ENCODE measurements at places on chromosomes 13 and 19.

DNA sequence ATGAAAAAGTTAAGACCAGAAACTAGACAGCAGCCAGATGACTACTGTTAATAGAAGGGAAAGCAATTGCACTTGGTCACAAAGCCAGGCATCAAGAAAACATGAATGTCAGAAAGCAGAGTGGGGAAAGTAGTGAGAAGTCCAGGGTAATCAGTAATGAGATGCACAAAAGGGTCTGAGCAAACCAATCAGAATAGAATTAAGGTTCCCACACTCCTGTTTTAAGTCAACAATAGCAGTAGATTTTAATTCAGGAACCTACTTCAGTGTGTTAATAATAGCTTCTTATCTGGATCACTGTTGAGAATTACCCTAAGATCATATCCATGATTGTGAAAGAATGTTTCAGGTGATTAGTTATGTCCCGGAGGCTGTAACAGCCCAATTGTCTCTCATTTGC, 72.6 kb upstream of the KLF5 start:
- no peak for DNase-seq

- peak; percentile 59 for DNase-seq
Measured at GRCh38 chr19:13099073-13099999, 3.3 kb downstream of the LYL1 start.

- no peak for DNase-seq
Measured at GRCh38 chr13:32036757-32037156, 5.2 kb downstream of the FRY start.

GRCh38 chr19:46746281-46747057, at the start of gene STRN4:
STRN4 (minus strand) TSS chr19:46746450; CDS start chr19:46746430, 20 bp downstream.
- no peak for DNase-seq

DNA sequence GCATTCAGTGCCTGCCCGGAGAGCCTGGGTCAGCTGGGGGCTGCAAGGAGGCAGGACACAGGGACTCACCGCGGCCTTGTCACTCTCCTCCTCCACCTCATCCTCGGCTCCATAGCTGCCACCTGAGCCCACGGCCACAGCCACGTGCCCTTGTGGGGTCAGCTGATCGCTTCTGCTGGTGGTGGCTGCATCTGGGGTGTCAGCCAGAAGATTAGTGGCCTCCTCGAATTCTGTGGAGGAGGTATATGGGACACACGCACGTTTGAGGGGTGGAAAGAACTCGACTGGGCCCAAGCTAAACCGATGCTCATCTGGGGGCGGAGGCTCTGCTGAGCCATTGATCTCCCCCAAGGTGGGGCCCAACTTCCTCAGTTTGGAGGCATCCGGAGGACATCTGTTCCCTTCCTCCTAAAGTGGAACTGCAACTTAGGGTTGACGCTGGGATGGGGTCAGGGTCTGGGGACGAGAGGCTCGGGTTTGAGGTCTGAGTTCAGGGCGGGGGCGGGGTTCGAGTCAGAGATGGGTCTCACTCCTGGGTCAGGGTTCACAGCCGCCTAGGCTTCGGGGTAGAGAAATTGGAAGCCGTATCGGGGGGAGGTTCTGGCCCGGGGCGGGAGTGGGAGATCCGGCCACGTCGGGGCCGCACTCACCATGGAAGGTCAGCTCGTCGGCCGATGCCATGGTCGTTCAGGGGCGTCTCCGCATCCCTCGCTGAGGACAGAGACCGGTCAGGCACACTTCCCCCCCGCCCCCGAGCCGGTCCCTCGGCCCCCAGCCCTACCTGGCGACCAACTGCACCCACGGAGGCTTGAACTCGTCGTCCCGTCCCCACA, 493 bp downstream of the YIPF2 start:
- no peak for DNase-seq

- DNase-seq, result no peak
Measured at GRCh38 chr19:53945441-53945840, 17.3 kb upstream of the CACNG8 start.

- no peak for DNase-seq
Measured at GRCh38 chr13:75255653-75256052, 226.3 kb downstream of the TBC1D4 start.

DNA sequence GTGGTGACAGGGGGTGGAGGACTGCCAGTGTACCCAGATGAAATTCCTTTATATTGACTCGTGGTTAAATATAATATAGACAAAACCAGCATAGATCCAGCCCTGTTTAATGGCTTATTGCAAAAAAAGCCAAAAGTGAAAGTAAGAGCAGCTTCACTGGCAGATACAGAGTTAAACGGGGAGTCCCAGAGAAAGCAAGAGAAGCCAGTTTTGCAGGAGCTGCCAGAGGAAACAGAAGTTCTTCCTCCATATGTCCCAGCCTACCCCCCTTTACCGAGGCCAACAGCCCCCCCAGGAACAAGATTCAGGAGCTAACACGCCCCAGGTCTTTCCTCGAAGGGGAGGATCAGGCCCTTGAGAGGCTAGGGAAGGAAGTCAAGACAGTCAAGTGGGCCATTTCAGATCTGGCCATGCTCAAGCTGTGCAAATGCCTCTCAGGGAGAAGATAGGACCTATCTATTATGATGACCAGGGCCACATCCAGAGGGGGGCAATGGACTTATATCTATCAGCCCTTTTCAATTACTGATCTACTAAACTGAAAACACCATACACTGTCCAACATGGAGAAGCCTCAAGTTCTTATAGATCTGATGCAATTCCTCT, 47.2 kb upstream of the ZNF737 start:
- DNase-seq, result no peak

GRCh38 chr13:101576455-101576854, 124.0 kb downstream of the ITGBL1 start:
- no peak for DNase-seq

- DNase-seq, result no peak
Measured at GRCh38 chr13:24217601-24218281, 57.2 kb downstream of the SPATA13 start.

- no peak for DNase-seq
Measured at GRCh38 chr19:11418549-11419506, at the start of gene RGL3. RGL3 (minus strand) TSS chr19:11419314; CDS start chr19:11419278, 36 bp downstream.

DNA sequence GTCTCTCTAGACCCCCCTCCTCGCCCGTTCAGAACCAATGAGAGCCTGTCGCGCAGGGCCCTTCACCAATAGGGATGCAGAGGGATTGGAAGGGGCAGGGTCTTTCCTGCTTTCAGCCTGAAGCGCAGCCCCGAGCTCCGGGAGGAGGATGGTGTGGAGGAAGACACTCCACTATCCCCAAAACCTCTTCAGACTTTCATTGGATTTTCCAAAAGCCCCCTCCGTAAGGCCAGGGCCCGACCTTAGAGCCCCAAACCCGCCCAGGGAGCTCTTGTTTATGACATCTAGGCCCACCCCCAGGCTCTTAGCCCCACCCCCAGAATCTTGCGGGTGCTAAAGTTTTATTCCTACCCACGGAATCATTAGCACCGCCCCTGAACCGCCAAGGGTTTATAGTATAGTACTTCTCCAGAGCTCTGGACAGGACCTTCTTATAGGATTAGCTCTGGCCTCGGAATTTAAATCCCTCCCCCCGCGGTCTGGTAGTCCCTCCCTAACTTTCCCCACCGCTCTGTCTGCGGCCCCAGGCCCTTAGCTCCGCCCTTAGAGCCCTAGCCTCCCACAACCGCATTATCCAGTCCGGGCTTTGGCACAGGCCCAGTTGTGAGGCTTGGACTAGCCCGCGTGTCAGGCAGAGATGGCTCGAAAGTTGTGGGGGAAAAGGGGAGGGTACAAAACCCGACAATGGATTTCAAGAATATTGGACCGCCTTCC, 6.6 kb upstream of the EML2 start:
- DNase-seq, result peak; percentile 50

- no peak for DNase-seq
Measured at GRCh38 chr19:6318772-6319171, 14.6 kb downstream of the ACER1 start.

DNA sequence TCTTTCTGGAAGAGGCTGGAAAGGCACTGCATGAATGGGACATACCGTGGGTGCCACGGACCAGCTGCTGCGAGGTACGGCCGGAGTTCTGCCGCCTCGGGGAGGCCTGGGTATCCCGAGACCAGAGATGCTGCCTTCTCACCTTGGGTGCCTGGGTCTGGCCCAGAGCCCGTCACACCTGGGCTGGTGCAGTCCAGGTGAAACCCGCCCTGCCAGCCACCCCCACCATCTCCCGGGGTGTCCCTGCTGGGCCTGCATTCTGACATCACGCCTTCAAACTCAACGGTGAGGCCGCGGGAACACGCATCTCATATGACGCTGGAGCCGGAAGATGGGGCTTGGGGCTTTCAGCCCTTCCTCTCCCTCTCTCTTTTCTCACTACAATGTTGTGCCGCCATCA, 98.0 kb downstream of the GADD45B start:
- no peak for DNase-seq

- DNase-seq, result no peak
Measured at GRCh38 chr13:98313922-98314292, 136.8 kb upstream of the RNF113B start.

- DNase-seq, result no peak
Measured at GRCh38 chr13:33884531-33885220, 66.7 kb downstream of the RFC3 start.

DNA sequence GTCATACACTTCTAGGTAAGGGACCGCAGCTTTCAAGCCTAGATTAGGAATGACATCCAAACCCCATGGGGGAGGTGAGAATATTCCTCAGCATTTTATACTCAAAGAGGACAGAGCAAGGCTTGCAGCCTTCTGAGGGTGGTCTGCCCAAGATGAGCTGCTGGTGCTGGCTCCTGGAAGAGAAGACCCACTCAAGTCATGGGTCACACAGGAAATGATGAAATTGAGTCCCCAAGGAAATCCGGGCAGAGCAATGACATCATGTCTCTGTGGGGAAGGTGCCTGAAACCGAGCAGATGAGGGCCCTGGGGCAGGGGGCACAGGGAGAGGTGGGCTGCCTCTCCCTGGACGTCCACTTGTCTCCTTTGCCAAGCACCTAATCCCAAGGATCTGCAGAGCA, 468.7 kb downstream of the TSHZ3 start:
- DNase-seq, result no peak

DNA sequence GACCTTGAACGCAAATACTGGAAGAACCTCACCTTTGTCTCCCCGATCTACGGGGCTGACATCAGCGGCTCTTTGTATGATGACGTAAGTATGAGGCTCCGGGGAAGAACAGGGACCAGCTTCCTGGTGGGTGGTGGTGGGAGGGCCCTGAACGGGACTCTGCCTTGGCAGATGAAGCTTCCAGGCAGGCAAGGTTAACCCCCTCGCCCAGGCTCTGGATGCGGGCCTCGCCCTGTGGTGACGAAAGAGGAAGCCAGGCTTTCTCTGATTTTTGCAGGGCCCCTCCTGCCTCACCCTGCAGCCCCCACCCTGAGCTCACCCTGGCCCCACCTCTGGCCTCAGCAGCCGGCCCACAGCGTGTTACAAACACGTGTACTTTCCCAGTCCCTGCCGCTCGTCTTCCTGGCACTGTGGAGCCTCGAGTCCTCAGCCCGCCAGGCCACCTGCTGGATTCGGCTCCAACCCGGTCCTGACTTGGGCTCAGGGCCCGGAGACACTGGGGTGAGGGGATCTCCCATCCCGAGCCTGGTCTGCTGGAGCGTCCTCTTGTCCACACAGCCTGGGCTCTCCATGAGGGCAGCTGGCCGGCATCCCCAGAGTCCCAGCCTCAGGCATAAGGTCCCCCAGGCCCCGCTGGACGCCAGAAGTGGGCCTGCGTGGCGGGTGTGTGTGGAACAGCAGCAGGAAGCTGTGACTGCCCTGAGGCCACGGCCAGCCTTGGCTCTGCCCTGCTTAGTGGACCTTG, 72.4 kb downstream of the KDM4B start:
- DNase-seq, result no peak

- DNase-seq, result no peak
Measured at GRCh38 chr13:112207129-112207528, 140.2 kb downstream of the SOX1 start.

- peak; percentile 29 for DNase-seq
Measured at GRCh38 chr19:46014941-46015686, 7.7 kb downstream of the PGLYRP1 start.

DNA sequence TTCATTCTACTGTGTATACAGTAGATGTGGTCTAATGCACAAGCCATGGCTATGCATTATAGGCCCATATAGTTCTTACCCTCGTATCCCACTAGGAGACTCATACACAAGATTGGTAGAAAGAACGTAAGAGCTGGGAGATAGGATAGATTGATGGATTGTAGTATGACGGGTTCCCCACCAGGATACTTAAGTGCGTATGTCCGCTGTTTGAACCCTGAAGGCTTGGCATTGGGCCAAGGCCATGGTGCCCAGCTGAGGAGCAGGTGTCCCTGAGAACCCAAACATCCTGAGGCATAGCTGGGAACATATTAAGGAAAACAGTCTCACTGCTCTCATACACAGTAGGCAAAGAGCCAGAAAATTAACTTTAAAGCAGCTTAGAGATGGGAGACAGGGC, 617.5 kb upstream of the KLF12 start:
- no peak for DNase-seq

DNA sequence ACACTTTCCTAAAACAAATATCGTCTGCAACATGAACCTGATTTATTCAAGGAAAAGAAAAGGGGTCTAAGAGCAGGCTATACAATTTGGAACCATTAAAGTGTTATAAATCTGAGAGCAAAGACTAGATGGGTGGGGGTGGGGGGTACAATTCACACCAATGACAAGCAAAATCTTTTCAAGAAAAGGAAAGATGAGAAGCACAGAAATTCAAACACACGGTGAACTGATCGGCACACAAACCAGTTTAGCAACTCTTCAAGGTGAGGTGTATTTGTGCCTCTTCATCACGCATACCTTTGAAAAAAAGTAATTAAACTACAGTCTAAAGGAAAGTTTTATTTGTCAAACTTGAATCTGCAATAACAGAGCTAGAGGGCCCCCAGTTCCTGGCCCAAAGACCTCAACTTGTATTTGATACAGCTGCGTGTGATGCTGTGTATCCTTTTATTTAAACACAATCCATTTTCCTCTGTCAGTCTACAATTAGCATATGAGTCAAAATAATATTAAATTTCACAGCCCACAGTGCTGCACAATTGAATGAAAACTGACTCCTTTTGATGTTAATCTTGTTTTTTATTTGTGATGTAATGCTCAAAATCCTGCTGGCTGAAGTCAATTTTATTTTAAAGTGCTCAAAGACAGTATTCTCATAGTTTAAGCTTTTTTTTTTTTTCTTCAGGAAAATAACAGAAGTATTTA, 14.2 kb downstream of the EFNB2 start:
- no peak for DNase-seq

GRCh38 chr13:58908019-58908679, 1255.6 kb downstream of the DIAPH3 start:
- DNase-seq, result no peak

Data from stimulated activated CD8-positive, alpha-beta memory T cell treated with anti-CD3 and anti-CD28 coated beads, Interleukin-4, amount 100 ng/mL, for 4 hours (primary cell).